ENCODE measurements at places on chromosomes 16 and 17. TPM values are rescaled to one million over a fixed set of nuclear protein-coding genes. Genes with fewer than 3 reads are reported as not detected.

DNA sequence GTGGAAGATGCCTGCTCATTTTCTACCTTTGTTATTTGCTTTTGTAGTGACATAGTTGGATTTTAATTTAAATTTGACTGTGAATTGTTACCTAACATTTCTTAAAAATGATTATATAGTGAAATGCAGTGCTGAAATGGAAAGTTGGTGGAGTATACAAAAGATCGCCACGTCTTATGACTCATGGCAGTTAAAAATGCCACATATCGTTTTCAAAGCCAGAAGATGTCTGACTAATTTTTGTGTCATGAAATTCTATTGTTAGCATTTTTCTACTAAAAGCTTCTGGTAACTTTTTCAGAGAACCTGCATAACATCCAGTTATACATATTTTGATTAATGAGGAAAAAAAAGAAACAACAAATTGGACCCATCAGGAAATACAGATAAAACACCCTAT is 20.6 kb downstream of the MAP2K4 start:
- no peak for DNase-seq

GRCh38 chr17:57956291-57957119 is 1.3 kb upstream of the CUEDC1 start:
- DNase-seq: no peak

GRCh38 chr16:57882792-57883191 is 80.5 kb upstream of the KIFC3 start:
- no peak for DNase-seq

- DNase-seq: no peak
Observed at GRCh38 chr16:48117217-48118105, 38.3 kb downstream of the ABCC12 start.

DNA sequence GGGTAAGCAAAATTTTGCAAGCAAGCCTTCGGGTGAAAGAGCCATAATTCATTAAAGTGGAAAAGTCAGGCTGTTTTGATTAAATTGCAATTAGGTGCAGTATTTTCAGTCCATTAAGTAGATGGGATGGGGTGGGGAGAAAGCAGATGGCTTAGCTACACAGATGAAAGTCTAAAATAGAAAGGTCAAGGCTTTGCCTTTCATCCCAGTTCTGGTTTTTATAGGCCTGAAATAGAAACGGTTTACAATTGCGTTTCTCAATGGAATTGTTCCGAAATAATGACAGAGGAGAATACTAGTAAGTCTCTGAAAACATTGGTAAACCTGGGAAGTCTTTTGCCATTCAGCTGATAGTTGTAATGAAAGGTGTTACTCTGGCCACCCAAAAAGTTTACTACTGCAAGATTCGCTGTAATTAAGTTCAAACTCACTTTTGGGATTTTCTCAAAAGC is 1.5 kb downstream of the PPM1E start:
- DNase-seq: no peak

DNA sequence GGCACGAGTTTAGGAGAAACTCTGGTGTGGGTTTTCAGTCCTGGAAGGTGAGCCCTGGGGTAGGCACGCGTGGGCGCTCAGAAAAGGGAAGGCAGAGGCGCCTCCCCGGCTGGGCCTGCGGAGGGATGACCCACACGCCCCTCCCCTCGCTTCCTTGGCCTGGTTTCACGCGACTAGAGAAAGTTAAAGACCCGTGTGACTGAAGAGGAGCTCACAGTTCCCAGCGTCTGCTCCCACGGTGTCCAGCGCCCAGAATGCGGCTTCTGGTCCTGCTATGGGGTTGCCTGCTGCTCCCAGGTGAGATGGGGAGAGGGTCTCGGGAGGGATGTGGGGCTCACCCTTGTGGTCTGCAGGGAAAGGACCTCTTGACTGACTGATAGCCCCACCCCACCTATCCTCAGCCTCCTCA is at the start of gene CD300LG:
CD300LG (plus strand) TSS at position 214 of the 409 bp plus-strand sequence; CDS start at position 255, 41 bp downstream.
- DNase-seq: peak; percentile 62

GRCh38 chr16:56424791-56425438 is 430 bp downstream of the AMFR start:
- DNase-seq: peak; percentile 51

DNA sequence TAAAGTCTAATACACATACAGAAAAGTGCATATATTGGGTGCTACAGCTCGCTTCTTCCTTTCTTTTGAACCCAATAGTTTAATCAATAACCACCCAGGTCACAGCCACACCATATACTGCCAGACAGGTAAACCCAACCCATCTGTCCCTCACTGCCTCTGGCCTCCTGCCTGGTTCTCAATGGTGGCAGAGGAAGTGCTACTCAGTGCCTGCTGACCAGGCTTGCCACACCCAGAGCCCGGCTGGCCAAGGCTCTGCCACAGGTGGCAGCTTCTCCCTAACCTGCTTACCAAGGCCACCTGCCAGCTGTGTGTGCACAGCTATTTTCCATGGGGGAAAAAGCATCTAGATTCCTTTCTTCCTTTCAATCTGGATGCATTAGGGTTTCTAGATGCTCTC is 584 bp downstream of the PMP22 start:
- peak; percentile 75 for DNase-seq

DNA sequence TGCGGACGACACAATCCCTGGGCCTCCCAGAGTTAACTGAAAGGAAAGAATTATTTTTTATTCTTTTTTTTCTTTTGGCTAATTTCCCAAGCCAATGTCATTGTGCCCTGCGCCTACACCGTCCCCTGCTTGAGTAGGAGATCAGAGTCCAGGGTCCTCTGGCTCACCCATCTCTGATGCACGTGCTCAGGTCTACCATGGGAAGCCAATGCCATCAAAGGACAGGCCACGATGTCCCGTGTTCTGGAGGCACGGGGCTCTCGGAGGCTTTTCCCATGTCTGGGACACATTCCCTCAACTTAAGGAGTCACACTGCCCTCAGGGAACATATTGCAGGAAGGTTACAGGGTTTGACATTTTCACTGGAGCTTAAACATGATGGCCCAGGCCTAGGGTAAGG is 123.7 kb downstream of the SLC39A11 start:
- DNase-seq: no peak

DNA sequence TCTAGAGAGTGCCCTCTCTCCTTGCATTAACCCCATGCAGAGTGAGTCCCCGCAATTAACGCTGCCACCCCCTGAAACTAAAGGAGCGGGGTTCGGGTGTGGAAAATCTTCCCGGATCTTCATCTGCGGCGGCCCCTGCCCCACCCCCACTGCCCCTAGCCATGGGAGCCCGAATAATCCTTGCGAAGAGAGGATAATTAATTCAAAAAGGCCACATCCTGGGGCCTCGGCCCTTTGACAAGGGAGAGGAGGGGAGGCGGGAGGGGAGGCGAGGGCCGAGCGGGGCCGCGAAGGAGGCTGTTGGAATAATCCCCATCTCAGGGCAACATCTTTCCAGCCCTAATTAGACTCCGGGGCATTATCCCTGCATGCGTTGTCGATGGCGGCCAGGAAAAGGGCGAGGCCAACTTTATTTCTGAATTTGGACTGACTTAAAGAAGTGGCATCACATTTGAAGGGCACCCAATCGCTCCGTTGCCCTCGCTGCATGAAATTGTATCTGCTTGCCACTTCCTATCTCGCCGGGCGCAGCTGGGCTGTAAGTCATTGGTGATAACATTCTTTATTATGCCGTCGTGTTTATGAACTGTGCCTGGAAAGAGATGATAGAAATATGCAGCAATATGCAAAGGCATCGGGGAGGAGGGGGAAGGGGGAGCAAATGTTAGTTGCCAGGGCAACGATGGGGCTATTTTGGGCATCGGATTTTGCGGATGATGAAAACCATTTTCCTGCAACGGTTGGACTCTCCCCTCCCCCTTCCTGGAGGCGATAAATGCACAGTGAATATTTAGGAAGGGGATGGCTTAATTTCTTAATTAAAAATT is 387.1 kb upstream of the TNRC6C start:
- DNase-seq: no peak

DNA sequence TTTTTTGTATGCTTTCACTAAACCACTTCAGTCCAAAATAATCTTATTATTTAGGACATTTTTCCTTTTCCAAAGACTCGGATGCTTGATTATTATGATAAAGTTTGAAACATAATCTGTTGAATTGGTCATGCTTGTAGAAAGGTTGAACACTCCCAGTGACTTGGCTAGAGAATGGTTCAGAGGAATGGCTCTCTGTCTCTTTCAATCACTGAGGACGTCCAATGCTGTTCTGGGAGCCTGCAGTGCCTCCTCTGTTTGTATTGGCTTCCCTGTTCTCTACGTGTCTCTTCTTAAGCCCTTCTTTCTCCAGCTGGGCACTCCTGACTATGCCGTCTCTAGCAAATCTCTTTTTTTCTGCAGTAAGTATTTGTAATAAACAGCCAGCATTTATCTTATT is 369.0 kb upstream of the DYNLRB2 start:
- DNase-seq: no peak

DNA sequence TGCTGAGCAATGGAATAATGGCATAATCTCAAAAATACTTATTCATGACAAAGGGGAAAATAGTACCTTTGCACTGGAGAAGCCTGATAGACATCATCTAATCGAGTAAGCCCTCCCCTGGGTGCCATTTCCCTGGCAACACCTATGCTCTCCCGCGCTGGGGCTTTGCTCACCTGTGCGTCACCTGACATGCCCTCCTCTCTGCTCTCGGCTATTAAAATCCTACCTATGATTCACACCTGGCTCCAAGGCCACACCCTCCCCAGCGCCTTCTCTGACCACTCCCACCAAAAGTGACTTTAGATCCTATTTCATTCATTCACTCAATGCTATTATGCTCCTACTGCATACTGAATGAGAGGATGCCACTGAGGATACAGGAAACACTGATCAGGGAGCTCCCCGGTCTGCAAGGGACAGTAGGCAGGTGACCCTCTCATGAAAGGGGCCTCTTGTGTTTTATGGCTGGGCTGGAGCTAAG is 83.9 kb downstream of the NT5M start:
- no peak for DNase-seq

- DNase-seq: peak; percentile 50
Observed at GRCh38 chr17:1515640-1516387, 598 bp downstream of the INPP5K start.

DNA sequence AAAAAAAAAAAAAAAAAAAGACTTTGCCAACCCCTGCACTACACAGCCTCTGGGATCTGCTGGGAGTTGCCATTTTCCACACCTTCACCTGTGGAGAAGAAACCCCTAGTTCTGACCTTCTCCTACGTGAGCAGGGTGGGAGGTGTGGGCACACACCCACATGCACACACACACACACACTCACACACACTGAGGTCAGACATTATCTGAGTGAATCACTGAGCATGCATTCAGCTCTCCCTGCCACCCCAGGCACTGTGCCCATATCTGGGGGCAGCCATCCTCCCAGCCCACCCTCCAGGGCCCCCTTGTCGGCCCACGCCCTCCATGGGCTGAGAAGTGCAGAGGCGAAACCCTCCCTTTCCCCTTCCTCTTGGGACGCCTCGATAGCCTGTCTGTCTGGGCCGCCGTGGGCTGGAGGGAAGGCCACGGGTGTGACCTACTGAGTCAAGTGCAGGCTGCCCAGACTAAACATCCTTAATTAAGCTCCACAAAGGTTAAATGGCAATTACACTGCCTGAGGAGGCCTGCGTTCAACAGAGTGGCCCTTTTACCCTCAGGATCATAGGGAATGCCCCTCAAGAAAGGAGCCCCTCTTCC is 143.8 kb downstream of the C16orf95 start:
- no peak for DNase-seq

DNA sequence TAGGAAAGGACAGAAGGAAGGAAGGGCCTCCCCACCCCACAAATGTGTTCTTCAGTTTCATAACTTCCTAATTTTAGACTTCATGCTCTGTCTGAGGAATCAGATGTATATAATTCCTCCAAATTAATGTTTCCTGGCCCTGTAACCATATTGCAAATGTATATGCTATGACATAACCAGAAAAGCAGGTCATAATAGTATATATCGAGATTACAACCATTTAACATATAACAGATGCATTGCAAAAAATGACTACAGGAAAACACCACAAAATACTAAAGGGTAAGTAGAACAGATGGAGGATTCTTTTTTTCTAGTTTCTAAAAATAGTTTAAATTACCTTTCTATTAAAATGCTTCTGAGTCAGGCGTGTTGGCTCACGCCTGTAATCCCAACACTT is 3.1 kb upstream of the EXOC7 start:
- DNase-seq: no peak

DNA sequence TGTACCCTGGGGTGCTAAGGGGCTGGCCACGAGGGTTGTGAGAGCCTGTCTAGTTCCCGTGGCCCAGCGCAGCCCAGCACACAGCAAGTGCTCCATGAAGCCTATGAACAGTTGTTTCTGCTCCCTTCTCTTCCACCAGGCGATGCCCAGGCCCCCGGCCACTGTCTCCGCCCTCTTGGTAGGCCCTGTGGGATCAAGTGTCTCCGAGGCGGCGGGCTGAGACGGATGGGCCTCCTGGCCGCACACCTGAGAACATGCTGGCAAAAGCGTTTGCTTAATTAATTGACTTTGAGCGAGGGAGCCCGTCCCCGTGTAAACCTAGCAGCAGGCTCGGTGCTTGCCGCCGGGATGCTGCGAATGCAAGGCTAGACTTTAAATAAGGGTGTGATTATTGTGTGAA is 129.7 kb upstream of the GSE1 start:
- no peak for DNase-seq

DNA sequence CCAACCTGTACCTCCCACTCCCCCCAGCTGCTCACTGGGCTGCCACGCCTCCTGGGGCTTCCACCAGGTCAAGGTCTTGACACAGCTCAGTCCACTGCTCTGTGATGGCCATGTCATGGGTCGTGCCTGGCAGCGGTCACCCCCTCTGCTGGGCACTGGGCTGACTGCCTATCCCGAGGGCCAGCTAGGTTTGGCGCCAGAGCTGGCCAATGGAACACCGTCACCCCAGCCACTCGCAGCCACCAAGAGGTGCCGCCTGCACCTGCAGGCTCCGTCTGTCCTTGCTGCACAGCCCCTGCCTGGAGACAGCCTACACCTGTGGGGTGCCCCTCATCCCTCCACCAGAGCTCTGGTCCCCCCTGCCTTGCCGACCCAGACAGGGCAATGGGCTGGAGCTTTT is 4.5 kb upstream of the RAB40C start:
- no peak for DNase-seq

The IGSF6 gene
- 2.5 TPM for total RNA-seq

The TBX21 gene
- total RNA-seq: 0.32 TPM

The HOXB4 gene
- 0.75 TPM for total RNA-seq

The KRTAP4-5 gene
- not detected for total RNA-seq

The DLG4 gene
- 20.4 TPM for total RNA-seq

The WNT9B gene
- 0.13 TPM for total RNA-seq

The GRAPL gene
- 1.5 TPM for total RNA-seq

The C16orf89 gene
- 6.1 TPM for total RNA-seq

The EPX gene
- total RNA-seq: not detected

The FMNL1 gene
- total RNA-seq: 12.0 TPM

The AOC2 gene
- 0.32 TPM for total RNA-seq

The TLCD3B gene
- not detected for total RNA-seq

The DPEP2 gene
- 1.1 TPM for total RNA-seq

The NGFR gene
- total RNA-seq: 8.0 TPM

All from Right ventricle myocardium superior (tissue), 1 donor.